ENCODE measurements at places on chromosomes 7 and 10.
A peak's percentile ranks its signal among the peaks of the same experiment; 100 is the strongest.

GRCh38 chr7:140619176-140619575, 21.4 kb downstream of the DENND2A start:
- DNase-seq, result no peak

- DNase-seq, result no peak
Measured at GRCh38 chr7:48011323-48011722, 17.6 kb downstream of the SUN3 start.

DNA sequence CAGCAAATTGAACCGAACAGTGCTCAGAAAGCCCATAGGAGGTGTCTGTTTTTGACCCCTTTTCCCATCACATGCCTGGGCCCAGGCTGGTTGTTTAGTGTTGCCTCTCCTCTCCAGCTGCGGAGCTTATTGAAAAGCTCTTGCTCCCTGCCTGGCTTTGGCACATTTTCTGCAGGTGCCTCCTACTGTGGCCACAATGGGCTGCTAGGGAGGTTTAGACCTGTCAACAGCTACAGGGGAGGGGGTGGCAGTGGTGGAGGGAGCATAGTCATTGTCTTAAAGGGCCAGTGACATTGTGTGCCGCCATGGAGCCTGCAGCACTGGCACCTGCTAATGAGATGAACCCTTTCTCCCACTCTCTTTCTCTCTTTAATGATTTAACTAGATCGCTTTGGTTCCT, 13.2 kb upstream of the ENO4 start:
- no peak for DNase-seq

- DNase-seq, result no peak
Measured at GRCh38 chr7:144987686-144988085, 151.8 kb upstream of the TPK1 start.

- no peak for DNase-seq
Measured at GRCh38 chr7:98687111-98687751, 70.1 kb downstream of the NPTX2 start.

GRCh38 chr7:74655768-74656440, 1.6 kb upstream of the GTF2I start:
- no peak for DNase-seq

DNA sequence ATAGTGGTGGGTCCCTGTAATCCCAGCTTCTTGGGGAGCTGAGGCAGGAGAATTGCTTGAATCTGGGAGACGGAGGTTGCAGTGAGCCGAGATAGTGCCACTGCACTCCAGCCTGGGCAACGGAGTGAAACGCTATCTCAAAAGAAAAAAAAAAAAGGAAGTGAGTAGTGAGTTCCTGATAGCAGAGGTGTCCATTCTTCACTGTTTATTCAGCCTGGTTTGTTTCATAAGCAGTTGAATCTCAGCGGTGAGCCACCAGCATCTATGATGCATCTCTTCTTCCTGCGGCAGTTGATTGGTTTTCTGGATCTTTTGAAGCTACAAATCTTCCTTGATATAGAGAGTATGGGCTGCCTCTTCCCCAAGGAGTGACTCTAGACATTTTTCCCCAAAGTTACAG, 316.1 kb upstream of the MTPN start:
- no peak for DNase-seq

GRCh38 chr10:110651044-110651958, 7.2 kb downstream of the RBM20 start:
- DNase-seq, result peak; percentile 7

DNA sequence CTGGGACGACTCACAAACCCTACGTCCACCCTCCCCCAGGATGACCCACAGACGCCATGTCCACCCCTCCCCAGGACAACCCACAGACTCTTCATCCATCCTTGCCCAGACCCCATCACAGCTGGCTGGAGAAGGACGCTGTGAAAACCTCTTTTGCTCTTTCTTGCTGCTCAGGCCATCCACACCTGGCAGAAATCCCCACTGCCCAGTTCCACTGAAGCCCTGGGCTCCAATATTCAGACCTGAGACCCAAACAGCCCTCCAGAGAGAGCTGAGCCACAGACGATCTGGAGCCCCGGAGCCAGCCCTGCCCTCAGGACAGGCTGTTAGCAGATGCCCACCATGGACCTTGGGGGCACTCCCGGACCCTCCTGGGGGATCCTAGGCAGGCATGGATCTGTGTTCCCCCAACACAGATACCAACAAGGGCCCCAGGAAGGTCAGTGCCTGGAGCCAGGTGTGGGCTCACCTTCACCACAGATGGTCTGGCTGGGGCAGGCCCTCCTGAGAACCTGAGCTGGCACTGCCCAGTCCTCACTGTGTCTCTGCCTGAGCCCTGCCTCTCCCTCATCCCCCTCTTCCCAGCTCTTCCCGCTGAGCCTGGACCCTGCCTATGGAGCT, 226.2 kb downstream of the PTPRN2 start:
- no peak for DNase-seq

- no peak for DNase-seq
Measured at GRCh38 chr7:42492920-42493319, 255.9 kb upstream of the GLI3 start.
